ENCODE measurements at places on chromosomes 11 and 22.

- no peak for DNase-seq
Observed at GRCh38 chr11:44361813-44362212, 51.9 kb upstream of the ALX4 start.

DNA sequence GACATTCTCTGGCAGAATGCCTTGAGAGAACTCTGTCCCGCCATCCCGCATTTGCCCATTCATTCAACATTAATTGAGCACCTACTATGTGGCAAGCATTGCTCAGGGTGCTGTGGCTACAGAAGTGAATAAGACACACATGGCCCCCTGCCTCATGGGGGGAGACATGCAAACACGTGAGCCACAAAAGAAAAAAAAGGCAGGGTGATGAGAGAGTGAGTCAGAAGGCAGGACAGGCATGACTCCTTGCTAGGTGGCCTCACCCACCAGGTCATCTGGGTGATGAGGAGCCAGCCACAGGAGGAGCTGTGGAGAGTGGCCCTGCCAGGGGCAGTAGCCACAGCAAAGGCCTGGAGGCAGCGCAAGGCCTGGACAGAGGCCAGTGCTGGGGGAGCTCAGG, 4.9 kb downstream of the CHRM4 start:
- peak; percentile 15 for DNase-seq

- no peak for DNase-seq
Observed at GRCh38 chr22:20809538-20810185, 35.7 kb downstream of the SERPIND1 start.

DNA sequence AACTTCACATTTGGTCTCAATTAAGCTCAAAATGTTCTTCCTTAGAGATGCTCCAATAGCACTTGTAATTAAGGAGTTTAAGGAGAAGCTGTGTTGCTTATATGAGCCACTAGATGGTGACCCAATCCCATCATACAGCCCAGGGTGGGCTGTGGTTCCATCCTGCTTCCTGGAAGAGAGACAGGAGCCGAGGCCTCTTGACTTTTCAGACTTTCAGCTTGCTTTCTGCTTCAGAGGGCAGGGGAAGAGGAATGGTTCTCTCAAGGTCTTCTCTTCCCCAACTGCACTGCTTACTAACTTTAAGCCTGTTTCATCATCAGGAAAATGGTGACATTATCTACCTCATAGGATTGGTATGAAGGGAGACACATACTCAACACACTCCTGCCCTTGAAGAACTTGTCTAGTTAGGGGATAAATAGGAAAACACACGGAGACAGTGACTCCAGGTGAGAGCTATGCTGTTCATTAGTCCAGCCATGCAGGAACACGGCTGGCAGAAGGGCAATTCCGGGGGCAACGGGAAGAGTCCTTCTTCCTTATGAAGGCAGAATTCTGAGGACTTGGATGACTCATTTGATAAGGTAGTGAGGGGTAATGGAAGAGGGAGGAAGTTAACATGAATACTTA, 20.1 kb downstream of the TMEM218 start:
- DNase-seq = peak; percentile 68

GRCh38 chr11:64146036-64146955, 19.6 kb downstream of the MACROD1 start:
- DNase-seq = no peak

DNA sequence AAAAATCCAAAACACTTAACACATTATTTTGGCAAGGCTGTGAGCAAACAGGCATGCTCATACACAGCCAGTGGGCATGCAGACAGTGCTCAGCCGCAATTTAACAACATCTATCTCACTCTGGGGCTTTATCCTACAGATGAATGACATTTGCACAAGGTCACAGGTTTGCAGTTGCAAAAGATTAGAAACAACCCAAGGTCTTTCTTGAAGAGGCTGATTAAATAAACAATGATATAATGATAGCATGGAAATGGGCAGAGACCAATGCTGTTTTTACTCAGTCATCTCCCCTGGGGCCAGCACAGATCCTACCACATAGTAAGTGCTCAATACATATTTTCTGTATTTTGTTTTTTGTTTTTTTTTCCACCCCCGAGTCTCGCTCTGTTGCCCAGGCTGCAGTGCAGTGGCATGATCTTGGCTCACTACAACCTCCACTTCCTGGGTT, 9.4 kb downstream of the A4GALT start:
- DNase-seq = no peak

Data from renal cortical epithelial cell (primary cell).